ENCODE measurements at places on chromosomes 3 and 15.

GRCh38 chr3:181056136-181056732, 66.7 kb upstream of the DNAJC19 start:
- DNase-seq = no peak

GRCh38 chr15:84552896-84553295, 47.9 kb upstream of the ZSCAN2 start:
- DNase-seq = no peak

GRCh38 chr15:78272776-78273175, 8.4 kb downstream of the DNAJA4 start:
- DNase-seq = no peak

- peak; percentile 14 for DNase-seq
These were observed 302.2 kb upstream of the CTDSPL start for GRCh38 chr3:37559461-37559860.

DNA sequence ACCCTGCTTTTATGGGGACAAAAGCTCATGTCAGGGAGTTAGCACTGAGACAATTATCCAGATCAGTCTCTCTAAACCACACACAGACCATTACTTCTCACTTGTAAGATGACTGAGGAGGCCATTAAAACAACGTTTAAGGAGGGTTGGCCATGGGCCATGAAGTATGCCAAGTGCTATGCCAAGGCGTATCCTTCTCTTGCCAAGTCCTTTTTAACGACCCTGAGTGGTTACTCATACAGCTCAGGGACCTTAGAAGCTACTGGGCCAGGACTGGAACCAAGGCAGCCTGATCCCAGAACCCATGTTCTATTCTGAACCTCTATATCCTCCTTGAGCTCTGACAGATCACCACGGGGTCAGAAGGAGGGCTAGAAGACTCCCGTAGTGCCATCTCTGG, 50.0 kb downstream of the NMNAT3 start:
- DNase-seq = no peak

DNA sequence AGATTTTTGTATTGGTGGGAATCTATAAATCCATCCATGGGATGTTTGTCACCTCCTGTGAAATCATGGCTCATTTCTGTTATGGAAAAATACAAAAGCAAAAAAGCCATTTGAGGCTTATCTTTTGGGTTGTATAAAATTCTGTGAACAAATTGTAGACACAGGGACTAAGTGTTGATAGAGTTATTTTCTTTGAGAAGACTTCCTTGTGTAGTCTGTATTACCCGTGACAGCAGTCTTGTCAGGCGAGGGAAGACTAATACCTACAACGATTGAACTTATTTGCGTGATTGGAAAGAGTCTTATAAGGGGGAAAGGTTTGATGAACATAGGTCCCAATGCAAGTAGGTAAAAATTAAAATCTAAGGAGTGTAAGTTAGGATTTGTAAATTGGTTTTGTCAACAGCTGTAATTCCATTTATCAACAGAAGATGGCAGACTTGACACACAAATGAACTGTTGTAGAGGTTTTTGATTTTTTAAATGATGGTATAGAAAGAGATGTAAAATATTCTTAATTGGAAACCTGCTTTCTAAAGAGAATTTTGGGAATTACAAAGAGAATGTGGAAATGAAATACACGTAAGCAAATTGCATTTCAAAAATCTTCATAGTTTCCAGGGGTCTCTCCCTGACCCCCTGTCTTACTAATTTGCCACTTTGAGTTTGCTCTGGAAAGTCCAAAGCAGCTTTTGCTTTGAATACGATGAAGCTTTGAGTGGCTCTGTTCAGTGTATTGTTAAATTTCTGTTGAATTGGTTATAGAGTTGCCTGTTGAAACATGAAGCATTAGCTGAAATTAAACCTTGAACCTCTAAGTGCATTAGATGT, 33.2 kb downstream of the SLC25A26 start:
- DNase-seq = no peak

DNA sequence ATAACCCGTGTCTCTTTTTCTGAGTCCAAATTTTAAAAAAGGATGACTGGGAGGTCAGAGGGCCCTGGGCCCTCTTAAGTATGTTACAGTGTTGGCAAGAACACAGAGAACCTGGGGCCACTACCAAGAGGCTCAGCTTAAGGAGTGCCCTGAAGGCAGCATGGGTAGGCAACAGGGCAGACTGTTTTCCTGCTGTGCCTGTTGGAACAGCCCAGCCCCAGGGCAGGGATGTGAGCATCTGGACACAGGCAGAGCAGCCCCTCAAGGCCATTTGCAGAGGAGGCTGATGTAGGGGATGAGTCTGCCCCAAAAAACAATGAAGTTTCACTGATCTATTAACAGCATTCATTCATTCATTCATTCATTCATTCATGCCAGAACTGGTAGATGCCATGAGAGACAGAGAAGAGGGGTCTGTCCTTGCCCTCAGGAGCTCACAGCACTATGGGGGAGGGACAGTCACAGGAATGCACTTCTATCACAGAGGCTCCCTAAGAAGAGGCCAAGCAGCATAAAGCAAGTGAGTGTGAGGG, 2.2 kb upstream of the LTF start:
- DNase-seq = no peak

DNA sequence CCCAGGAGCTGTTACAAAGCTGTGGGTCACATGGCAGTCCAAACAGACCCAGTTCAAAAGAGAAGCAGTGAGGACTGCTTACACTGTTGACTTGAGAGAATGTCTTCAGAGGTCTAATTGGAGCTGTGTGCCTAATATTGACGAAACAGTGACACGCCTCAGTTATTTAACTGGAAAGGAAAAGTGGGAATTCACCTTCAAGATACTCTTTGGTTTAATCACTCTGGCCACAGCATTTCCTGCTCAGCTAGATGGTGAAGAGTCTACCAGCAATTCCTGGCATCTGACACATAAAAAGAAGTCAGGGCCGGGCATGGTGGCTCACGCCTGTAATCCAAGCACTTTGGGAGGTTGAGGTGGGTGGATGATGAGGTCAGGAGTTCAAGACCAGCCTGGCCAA, 326.4 kb downstream of the SV2B start:
- peak; percentile 0 for DNase-seq

GRCh38 chr15:47756872-47757271, 39.6 kb downstream of the SEMA6D start:
- DNase-seq = peak; percentile 72

DNA sequence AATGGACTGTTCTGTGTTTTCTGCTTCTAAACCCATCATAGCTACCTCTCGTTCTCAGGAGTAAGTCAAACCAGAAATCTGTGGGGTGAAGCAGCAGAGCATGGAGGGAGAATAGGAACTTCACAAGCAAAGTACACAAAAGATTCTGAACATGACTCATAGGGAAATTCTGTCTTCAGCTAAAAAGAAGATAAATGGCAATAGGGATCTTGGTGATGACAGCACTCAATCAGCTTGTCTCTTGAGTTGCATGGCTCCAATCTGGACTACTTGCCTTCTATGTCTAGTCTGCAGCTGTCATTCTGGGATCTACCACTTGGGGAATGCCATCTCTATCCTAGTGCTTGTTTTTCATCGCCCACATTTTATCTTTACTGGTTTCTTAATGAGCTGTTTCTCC, 13.5 kb upstream of the GRAMD1C start:
- DNase-seq = peak; percentile 44

- no peak for DNase-seq
These were observed 22.6 kb downstream of the TBL1XR1 start for GRCh38 chr3:177174607-177175170.

- no peak for DNase-seq
These were observed 54.7 kb downstream of the TP63 start for GRCh38 chr3:189685860-189686259.

- DNase-seq = peak; percentile 38
These were observed 251.1 kb downstream of the PTPRG start for GRCh38 chr3:61812517-61812916.

DNA sequence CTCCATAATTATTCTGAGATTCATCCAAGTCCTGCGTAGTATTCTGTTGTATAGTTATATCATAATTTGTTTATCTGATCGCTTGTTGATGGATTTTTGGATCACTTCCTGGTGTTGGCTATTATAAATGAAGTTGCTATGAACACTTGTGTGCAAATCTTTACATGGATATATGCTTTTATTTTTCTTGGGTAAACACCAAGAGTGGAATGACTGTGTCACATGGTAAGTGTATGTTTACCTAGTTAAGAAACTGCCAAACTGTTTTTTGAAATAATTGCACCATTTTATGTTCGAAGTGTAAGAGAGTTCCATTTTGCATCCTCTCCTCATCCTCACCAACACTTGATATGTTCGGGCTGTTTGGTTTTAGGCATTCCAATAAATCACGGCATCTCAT, 360.4 kb upstream of the FRG2C start:
- no peak for DNase-seq

- DNase-seq = no peak
These were observed 23.7 kb downstream of the SH3GL3 start for GRCh38 chr15:83470887-83471286.

GRCh38 chr15:59174835-59175831, 31.5 kb upstream of the LDHAL6B start:
- peak; percentile 84 for DNase-seq

DNA sequence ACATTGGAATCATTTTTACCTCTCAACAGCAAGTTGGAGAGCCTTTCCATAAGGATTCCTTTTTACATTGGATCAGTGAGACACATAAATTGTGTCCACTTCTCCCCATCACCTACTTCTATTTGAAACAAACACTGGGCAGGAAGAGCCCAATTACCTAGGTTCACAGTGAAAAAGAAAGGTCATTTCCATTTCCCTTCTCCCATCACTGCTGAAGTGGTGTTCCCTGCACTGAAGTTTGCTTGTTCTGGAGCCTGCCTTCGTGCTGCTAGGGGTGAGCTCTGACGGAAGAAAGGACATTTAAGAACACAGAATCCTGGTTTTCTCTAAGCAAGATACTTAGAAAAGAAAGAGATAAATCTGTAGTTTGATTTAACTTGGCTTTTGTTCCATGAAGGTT, 123.8 kb upstream of the ZBTB20 start:
- no peak for DNase-seq

DNA sequence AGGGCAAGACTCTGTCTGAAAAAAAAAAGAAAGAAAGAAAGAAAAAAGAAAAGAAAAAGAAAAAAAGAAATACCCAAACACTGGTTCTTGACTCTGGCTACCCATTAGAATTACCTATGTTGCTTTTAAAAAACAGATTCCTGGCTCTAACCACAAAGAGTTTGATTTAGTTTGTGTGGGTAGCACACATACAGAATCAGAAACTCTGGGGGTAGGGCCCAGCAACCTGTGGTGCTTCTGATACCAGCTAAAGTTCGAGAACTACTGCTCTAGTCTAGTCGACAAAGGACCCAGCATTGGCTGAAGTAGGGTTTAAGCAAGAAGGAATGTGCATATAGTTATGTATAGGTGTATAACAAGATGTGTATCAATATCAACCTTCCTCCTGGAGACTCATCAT, 392.7 kb downstream of the EFHB start:
- no peak for DNase-seq

- peak; percentile 97 for DNase-seq
These were observed 17.6 kb upstream of the EPHB3 start for GRCh38 chr3:184543843-184544512.

DNA sequence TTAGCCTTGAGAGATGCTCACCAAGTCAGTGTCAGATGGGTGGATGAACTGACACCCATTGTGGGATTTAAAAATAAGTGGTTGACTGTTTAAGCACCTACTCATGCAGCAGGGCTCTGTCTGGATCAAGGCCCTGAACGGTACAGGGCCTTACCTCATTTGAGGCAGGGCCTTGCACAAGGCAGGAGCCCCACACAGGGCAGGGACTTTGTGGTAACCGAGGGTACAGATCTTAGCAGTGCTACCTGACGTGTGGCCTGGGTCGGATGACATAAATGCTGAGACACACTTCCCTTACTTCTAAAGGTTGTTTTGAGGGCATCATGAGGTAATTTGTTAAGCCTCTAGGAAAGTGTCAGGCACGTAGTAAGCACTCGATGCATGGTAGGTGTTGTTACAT, 59.5 kb upstream of the PLXNA1 start:
- no peak for DNase-seq

DNA sequence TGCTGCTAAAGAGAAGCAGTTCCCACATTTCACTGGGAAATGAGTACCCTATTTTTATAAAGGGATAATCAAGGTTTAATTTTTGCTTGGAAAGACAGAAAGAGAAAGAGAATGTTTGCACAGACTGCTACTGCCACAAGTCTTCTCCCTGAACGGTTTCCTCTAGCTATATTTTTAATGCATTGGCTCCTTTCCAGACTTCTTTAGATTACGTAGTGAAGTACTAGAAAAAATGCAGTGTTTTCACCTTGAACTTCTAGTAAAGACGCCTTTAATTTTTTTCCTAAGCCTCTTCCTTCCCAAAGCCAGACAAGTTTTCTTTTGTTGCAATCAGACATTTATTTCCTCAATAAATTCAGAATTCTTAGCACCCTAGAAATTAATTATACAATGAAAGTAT, 248.3 kb upstream of the CCDC54 start:
- no peak for DNase-seq

DNA sequence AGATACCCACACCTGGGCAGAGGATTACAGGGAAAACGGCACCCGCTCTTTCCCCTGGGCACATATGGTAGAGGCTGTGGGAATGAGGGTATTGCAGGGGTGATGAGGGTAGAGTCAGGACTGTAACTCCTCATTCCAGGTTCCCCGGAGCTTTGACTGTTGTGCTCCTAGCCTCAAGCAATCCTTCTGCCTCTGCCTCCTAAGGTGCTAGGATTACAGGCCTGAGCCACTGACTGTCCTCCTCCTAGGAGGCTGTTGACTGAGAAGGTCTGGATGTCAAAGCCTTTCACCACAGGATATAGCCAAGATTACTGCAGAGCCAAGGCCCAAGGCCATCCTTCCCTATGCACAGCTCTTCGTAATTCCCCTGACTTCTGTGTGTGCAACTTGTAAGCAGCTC, 1.1 kb upstream of the MPI start:
- DNase-seq = peak; percentile 85

DNA sequence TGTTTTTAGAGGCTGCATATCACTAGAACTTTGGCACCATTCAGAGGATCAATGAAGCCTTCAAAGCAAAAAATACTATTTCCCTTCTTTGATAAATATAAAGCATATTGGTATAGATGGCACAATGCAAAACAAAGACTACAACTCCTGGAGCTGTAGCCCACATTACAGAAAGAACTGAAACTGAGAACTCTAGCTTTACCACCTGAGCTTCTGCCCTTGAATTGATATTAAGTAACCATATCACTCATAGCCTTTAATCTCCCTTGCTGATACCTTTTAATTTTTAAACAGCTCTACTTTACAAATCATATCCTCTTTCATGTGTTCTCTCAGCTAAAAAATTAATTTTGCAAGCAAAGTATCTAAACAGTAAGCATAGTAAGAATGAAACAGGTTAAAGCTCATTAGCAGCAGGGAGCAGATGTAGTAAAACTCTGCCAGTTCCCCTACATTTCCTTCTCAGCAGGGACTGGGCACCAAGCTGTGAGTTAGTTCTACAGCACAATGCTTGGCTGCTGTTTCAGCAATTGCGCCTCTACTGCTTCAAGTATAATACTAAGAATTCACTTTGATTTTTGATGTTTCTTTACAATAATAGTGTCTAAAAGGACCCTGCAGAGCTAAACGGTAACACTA, 97.9 kb upstream of the NANOGP8 start:
- no peak for DNase-seq

DNA sequence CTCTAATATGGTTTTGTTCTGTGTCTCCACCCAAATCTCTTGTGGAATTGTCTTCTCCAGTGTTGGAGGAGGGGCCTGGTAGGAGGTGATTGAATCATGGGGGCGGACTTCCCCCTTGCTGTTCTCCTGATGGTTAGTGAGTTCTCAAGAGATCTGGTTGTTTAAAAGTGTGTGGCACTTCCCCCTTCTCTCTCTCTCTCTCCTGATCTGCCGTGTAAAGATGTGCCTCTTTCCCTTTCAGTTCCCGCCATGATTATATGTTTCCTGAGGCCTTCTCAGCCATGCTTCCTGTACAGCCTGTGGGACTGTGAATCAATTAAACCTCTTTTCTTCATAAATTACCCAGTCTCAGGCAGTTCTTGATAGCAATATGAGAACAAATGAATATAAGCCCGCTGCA, 33.1 kb downstream of the RETNLB start:
- DNase-seq = no peak

Data from trophoblast cell (in vitro differentiated cells and primary cell).